ENCODE measurements at places on chromosomes 5 and 9.

- DNase-seq = no peak
These were observed 126.3 kb upstream of the ELL2 start for GRCh38 chr5:96087939-96088338.

DNA sequence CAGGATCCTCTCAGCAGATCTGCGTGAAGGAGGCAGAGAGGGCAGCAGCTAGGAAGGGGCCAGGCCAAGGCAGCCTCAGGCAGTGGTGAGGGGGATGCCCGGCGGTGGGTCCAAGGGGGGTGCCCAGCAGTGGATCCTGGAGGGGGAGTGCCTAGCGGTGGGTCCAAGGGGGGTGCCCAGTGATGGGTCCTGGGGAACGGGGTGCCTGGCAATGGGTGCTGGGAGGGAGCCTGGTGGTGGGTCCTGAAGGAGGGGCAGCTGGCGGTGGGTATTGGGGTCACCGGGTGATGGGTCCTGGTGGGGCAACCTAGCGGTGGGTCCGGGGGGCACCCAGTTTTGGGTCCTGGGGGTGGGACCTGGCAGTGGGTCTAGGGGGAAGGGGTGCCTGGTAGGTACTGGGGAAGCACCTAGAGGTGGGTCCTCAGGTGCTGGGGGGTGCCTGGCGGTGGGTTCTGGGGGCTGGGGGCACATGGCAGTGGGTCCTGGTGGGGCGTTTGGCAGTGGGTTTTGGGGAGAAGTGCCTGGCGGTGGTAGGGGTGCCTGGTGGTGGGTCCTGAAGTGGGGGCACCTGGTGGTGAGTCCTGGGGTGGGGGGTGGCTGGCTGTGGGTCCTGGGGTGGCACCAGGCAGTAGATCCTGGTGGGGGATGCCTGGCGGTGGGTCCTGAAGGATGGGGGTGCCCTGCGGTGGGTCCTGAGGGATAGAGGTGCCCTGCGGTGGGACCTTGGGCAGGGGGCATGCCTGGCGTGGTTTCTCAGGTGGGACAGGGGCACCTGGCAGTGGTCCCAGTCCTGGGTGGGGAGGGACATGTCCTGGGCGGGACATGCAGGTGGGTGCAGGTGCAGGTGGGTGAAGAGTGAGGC, 1.9 kb downstream of the LRRC14B start:
- no peak for DNase-seq

DNA sequence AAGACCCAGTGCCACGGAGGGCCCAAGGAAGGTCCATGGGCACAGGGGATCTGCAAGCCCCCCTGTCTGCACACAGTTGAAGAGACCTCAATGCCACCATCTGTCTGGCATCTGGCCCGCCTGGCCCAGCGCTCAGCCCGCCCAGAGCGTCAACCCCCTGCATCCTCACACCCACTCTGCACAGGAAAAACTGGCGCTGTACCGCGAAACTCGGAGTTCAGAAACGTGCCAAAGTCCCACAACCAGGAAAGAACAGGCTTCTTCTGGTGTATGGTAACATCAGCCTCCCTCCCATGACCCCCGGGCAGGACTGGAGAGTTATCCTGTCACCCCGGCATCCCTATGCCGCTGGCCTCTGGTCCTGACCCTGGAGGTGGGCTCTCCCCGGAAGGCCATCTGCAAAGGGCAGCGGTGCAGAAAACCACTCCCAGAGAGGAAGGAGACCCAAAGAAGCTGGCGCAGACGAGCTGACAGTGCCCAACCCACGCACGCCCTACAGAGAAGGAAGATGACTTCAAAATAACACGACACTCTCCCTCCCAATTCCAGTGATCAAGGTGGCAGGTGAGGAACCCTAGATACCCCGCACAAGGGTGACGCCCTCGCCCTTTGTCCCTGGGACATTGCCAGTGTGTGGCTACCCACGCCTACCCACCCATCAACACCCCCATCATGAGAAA, 18.9 kb downstream of the VAV2 start:
- DNase-seq = no peak

DNA sequence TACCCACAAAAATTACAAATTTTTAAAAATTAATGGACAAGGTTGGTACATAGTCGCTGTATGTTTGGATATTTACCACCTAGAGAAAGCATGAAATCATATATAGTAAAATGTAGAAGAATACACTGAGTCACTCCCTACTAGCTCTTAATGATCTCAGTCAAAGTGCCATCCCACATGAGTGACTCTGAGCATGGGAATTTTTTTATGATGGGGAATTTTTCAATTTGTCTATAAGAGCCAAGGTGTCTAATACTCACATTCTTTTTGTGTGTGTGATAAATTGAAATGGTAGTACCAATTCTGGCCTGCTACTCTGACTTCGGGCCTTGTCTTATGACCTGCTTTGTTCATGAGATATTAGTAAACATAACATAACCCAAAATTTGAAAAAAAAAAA, 483.2 kb downstream of the CDH10 start:
- no peak for DNase-seq

DNA sequence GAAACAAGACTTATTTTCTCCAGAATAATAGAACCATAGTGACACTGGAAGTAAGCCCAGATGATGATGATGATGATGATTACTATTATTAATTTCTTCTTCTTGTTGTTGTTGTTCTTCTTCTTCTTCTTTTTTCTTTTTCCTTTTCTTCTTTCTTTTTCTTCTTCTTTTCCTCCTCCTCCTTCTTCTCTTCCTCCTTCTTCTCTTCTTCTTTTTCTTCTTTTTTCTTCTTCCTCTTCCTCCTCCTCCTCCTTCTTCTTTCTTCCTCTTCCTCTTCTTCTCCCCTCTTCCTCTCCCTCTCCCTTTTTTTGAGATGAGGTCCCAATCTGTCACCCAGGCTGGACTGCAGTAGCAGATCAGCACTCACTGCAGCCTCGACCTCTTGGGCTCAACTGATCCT, 40.5 kb upstream of the RUFY1 start:
- DNase-seq = no peak
